EL (cell line): ENCODE measurements at places on chromosomes 6 and 20.

DNA sequence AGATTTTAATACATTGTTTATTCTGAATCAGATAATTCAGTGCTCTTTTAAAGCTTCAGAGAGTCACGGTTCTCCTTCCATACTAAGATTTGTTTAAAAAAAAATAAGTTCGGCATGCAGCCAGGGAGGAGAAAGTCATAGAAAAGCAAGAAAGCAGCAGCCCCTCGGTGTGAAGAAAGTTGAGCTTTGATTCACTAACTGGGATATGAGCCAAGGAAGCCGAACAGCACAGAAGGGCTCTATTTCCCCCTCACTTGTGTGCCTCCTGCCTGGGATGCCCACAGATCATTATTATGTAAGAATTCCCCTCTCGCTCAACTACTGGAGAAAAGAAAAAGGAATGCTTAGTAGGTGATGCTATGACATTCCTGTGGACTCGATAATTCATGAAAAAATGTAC lies 69.3 kb upstream of the SYNJ2 start:
- DNase-seq = peak; percentile 95

DNA sequence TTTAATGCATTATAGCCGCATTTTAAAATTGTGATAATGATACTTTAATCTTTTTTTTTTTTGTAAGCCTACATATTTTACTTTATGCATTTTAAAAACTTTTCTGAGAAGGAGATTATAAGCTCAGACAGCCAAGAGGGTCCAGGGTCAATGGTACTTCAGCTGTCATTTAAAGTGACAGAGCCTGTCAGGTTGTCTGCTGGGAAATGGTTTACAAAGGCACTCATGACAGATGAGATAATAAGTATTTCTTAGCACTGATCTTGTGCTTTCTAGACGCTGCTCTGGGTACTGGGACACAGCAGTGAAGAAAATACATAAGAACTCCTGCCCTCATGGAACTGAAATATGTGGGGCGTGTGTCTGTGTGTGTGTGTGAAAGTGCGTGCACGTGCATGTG lies 19.6 kb downstream of the LAMP5 start:
- DNase-seq = no peak

GRCh38 chr6:72559555-72559954 lies 62.3 kb upstream of the KCNQ5 start:
- DNase-seq = no peak

DNA sequence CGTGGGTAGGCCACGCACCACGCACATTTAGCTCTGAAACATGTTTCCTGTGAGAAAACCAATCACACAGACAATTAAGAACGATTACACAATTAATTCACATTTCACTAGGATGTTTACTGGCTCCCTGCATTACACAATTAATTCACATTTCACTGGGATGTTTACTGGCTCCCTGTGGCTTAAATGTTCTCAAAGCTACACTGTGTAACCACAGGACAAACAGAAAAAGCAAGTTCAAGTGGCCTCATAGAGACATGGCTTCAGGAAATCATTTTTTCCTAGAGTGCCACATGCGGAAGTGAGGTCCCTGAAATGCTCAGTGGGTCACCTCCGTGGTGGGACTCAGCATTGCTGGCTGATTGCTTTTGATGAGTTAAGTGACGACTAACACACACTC lies 61.7 kb upstream of the XRN2 start:
- DNase-seq = no peak

GRCh38 chr6:39077882-39078594 lies 29.5 kb downstream of the GLP1R start:
- DNase-seq = no peak

DNA sequence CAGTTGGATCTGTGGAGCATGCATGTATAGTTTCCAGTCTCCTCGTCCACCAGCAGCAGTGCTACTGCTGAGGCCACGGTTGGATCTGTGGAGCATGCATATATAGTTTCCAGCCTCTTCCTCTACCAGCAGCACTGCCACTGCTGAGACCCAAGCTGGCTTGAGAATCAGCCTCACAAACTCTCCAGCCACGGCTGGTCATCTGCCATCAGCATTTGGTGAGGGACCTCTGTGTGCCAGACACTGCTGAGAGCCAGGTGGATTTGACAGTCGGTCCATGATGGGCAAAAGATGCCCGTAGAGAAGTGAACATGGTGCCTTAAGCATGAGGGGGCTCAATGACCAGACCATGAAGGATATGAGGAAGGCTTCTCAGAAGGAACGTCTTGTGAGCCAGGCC lies 46.4 kb downstream of the SLC9A8 start:
- no peak for DNase-seq

DNA sequence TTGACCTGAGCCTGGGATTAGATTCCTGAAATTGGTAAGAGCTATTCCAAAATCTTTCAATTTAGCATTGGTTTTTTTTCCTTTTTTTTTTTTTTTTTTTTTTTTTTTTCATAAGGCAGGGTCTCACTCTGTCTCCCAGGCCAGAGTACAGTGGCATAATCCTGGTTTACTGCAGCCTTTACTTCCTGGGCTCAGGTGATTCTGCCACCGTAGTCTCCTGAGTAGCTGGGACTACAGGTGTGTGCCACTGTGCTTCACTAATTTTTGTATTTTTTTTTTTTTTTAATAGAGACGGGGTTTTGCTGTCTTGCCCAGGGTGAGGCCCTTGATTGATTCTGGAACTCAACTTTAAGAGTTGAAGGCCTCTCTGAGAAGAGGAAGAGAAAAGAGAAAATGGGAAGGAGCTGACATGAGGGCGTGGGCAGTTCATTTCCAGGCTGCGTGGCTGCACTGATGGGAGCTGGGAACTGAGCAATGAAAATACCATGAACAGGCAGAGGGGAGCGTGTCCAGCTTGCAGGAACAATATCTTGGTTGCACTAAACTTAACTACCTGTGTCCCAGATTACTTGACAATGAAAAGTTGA lies 24.6 kb downstream of the KDM1B start:
- no peak for DNase-seq

DNA sequence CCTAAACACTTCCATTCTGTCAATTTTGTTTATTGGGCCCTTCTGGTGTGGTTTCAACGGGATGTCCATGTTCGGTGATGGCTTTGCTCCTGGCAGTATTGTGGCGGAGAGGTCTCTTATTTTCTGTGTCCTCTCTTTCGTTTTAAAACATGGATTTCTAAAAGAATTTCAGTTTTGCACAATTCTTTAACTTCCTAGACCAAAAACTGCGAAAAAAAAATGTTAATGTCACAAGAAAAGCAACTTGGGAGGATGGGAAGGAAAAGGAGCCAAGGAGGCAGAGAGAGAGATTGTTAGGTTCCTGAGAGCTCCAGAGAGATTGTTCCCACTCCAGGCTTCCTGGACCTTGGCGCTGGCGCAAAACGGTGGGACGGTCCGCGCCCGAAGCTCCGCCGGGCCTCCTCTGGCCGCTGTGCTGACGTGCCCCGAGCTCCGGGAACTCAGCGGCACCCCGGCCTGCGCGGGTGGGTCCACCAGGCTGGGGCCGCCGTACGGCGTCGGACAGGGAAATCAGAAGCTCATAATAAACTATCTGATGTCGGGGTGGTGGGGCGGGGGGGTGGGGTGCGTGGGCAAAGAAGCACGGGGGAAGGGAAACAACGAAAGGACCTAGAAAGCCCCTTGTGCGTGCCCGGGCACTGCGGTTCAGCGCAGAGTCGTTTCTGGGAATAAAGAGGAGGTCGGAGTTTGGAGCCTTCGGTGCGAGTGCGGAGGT lies 951 bp upstream of the OLIG3 start:
- DNase-seq = no peak

DNA sequence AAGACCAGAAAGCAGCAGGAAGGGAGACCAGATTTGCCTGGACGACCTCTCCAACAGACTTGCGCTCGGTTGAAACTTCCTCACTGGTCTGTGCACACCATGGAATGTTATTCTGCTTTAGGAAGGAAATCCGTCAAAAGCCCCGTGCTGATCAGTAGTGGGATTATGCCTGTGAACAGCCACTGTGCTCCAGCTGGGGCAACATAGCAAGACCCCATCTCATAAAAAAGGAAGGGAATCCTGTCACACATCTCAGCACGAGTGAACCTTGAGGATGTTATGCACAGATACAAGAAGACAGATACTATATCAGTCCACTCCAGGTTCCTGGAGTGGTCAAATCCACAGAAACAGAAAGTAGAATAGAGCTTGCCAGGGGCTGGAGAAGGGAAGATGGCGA lies 86.9 kb upstream of the FOXC1 start:
- no peak for DNase-seq

GRCh38 chr6:150087336-150087735 lies 18.4 kb upstream of the ULBP3 start:
- DNase-seq = no peak

- DNase-seq = no peak
Measured at GRCh38 chr20:36113566-36114250, 40.8 kb upstream of the EPB41L1 start.

DNA sequence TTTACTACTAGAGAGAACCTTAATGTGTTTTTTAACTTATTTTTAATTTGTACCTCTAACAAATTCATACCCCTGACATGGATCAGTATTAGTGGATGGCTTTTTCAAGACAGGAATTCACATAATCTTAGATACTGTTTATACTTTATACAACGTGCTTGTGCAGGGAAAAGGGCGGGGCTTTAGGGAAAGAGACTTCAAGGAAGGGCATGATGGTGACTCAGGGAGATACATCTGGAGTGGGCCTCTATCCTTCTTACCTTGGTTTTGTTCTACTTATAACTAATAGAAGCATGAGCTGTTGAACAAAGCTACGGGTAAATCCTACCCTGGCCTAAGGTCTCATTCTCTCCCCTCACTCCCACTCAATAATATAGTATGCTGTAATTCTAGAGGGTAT lies 160.8 kb downstream of the C6orf58 start:
- DNase-seq = peak; percentile 5

DNA sequence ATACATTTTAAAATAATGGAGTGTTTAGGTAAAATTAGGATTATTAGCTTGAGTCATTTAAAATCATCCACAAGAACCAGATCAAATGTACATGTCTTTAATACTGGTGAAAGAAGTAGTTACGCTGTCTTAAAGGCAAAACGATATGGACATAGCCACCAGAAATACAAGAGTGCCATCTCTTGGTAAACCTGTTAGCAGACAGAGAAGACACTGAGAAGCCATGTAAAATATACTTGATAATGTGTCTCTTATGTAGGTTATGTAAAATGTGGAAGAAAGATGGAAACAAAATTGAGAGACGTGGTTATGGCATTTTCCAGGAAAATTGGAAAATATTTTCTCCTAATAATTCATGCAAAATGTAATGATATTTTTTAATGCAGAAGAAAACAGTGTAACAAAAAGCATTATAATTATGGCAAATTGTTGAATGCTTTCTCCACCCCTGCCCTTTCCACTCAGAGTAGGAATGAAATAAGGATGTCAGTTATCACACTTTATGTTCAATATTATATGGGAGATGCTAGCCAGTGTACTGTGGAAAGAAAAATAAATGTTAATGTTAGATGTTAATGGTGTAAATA lies 12.2 kb upstream of the SLC17A2 start:
- peak; percentile 40 for DNase-seq

GRCh38 chr20:58664883-58665282 lies 13.8 kb downstream of the STX16 start:
- DNase-seq = no peak

DNA sequence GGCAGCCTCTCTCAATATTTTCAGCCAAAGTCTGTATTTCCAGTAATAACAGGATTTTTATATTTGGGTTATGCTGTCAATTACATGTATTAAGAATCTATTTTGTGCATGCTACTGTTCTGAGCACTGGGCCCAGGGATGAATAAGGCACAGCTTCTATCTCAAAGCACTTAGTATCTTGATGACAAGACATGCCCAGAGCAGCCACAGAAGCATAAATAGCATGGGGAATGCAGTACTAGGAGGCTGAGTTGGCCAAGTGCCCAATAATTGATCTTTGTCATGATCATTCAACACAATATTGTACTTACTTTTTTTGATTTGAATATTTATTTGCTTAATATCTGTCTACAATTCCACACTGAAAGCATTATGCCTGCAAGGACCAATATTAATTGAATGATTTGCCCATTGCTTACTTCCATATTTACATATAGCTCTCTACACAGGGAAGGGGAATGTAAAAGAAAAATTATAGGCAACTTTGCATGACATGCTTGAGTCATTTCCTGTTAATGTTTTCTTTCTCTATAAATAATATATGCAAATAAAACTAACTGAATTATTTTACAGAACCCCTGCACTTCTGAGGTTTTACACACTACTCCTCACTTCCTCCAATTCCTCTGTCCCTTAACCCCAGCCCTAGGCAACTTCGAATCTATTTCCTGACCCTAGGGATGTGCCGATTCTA lies 298.9 kb upstream of the BMP2 start:
- no peak for DNase-seq

DNA sequence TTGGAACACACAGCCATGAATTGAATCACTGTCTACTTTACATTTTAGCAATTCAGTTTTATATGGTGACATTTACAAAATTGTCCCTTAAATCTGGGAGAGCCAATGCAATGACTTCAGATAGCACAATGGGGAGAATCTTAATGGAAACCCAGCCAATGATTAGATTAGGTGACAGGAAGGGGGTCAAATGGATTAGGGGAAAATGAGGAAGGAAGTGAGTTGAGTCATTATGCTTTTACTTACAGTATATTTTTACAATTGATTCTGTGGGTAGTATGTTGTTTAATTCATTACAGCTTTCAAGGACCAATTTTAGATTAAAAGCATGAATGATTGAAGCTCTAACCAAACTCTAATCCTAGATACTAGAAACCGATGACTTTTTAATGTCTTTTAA lies 229.8 kb downstream of the SOX4 start:
- DNase-seq = no peak

GRCh38 chr6:132893772-132894490 lies 79.6 kb downstream of the RPS12 start:
- no peak for DNase-seq

GRCh38 chr6:152879681-152880080 lies 103.2 kb downstream of the FBXO5 start:
- no peak for DNase-seq
